T-helper 9 cell (primary cell): ENCODE measurements at places on chromosomes 6 and 20.

DNA sequence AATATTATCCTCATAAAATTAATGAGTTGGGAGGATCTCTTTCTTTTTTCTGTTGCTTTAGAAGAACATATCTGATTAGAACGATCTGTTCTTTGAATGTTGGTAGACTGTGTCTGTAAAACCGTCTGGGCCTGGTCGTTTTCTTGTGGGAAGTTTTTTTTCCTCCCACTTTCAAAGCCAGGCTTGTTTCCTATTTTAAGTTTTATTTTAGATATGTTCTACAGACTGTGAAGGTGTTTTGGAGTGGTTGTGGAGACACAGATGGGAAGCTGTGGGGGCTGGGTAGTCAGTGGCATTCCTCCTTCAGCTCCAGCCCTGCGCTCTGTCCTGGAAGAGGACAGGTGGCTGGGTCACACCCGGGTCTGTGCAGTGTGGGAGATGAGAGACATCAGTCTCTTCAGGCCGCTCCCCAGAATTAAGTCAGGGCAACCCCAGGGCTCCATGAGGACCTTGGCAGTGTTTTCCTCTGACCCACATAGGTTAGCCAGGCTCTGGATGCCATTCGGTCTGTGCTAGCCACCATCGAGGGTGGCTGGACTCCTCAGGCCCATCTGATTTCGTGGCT, 92.0 kb upstream of the SCP2D1 start:
- no peak for DNase-seq

GRCh38 chr6:24105191-24105590, 20.8 kb upstream of the NRSN1 start:
- no peak for DNase-seq

DNA sequence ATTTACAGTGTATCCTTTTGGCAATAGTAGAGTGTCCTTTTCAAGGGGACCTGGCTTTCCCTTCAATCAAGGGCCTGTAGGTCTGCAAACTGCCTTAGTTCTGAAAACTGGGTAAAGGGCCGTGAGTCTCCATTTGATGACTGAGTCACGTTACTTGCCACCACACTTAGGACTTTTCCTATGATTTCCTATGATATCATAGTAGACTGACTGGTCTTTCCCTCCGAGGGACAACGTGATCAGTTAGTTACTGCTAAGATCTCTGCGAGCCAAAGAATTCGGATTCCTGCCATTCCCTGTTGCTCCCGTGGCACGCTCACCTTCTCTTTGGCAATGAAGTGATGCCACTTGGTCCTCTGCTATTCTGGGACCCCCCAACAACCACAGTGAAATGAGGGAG, 8.4 kb downstream of the ZNF831 start:
- no peak for DNase-seq

- no peak for DNase-seq
These were observed 435 bp upstream of the ZNF322 start for GRCh38 chr6:26660000-26660361.

DNA sequence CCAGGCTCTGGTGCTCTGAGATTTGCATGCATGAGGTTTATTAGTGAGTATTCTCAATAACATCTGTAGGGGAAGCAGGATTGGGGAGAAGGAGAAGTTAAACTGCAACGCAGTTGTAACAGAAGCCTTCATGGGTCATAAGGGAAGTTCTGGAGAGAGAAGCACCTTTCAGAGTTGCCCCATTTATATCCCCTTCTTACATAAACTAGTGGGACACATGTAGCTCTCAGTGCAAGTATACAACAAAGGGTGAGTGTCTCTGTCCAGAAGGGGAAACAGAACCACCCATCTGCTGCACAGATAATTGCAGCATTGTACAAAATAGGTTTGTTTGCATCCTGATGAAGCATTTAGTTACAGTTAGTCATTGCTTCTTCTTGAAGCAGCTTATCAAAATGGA, 4.3 kb upstream of the ADGB start:
- DNase-seq = no peak

DNA sequence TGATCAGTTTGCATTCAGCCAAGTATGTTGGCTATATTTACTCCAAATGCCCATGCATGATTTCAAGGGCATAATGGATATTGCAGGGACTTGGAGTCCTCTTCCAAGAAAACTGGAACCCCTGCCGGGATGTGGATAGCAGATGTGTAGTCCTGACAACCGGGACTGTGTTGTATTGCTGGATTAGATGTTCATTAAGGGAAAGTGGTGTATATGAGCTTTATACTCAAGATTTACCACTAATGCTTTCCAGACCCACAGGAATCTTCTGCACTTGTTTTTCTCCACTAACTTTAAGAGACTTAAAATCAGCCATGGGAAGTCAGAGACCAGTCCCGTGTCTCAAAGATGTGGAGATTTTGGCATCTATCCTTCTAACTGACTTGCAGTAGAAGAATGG, 770.9 kb downstream of the HDGFL1 start:
- DNase-seq = no peak
